Thoracic aorta (tissue), 2 donors: ENCODE measurements at places on chromosomes 7 and 10. TPM values are rescaled to one million over a fixed set of nuclear protein-coding genes. Genes with fewer than 3 reads are reported as not detected.

NEUROD6 gene
- total RNA-seq, result not detected

- no peak for DNase-seq
Observed at GRCh38 chr10:43110338-43111071, 27.7 kb upstream of the CSGALNACT2 start.

GRCh38 chr10:113169111-113169510, 219.1 kb downstream of the TCF7L2 start:
- DNase-seq, result no peak

- no peak for DNase-seq
Observed at GRCh38 chr10:116770281-116770680, 27.9 kb upstream of the HSPA12A start.

GRCh38 chr7:18458830-18459229, 36.7 kb upstream of the HDAC9 start:
- no peak for DNase-seq

DNA sequence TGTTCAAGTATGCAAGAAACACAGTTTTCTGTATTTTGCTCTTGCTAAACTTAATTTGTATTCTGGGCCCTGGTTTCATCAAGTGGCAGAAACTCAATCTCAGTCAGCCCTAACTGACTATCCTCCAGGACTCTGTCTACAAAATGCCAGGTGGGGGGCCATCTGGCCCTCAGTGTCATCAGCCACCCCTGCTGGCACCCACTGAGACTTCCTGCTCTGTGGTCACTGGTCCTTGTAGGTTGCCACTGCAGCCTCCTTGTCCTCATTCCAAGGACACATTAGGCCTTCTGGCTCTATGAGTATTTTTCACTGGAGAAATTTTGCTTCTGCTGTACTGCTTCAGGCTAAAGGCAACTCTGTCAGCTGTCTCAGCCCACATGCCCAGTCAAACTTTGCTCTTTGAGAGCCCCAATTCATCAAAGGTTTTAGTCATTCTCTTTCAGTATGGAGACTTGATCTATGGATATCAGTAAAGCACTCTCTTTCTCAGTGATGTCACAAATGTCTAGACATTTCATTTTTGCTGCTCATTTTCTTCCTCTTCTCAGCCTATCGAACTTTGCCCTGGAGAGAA, 163.6 kb downstream of the KCND2 start:
- no peak for DNase-seq

DNA sequence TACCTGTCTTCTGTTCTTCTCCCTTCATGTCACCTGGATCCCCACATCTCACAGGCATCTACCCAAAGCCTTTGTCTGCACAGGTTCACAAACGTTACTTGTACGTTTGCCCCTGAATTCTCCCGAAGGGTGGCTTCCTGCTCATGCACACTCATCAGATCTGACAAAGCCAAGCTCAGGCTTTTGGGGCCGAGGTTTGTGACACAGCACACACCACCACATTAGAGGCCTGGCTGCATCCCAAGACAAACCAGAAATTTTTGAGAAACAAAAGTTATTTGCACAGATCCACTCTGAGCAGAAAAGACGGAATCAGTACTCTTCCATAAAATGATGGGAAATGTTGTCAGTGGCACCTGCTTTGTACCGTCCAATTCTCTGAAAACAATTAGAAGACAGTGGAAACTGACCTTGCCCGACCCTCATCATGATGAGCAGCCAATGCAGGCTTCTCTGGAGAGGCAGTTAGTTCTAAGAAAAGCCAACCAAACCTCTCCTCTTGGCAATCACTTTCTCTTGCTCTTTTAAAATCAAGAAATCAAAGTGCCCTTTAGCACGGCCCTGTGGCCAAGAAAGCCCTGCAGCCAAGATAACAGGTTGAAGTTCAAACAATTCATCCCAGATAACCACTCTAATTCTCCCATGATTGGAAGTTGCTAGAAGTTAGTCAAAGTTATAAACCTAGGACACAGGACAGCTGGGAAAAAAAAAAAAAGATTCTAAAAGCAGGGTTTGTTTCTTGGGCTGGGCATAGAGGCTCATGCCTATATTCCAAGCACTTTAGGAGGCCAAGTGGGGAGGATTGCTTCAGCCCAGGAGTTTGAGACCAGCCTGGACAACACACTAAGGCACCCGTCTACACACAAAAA, 13.6 kb upstream of the SVIL start:
- DNase-seq, result no peak

DNA sequence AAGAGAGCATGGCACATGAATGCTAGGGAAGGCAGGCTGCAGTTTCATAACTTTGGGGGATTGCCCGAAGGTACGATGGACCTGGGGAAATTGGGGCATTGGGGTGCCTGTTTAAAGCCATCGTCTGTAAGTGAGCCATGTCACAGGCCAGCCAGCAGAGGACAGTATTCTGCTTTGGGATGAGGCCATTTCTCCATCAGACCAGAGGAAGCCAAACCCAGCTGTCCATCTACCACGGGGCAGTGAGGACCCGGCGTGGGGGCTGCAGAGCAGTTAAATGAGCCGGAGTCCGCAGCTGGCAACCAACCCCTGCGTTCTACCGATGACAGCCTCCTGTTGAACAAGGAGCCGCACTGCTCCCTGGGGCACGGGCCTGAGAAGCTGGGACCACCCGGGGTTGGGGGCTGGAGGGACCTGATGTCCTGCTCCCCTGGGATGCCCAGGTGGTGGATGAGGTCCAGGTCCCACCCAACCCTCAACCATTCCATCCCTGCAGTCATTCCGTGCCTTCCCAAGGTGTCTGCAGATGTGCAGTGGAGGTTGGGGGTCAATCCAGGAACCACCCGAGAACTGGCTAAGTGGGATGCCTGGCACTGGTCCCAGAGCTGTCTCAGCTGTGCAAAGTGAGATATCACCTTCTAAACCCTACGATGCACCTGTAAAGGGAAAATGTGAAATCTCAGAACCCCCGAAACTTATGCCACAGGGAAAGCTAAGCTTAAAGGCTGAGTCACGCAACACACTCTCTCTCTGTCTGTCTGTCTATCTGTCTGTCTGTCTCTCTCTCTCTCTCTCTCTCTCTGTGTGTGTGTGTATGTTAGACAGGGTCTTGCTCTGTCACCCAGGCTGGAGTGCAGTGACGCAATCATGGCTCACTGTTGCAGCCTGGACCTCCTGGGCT, 12.1 kb upstream of the RHBDD2 start:
- DNase-seq, result no peak
